ENCODE measurements at places on chromosomes 5 and 9.
A peak's percentile ranks its signal among the peaks of the same experiment; 100 is the strongest.

GRCh38 chr9:10774051-10774450, 161.2 kb upstream of the PTPRD start:
- no peak for DNase-seq
- no peaks in the 10 kb centered on the region for H3K27me3 ChIP-seq
- H3K27ac ChIP-seq: no peak overlapping the region

DNA sequence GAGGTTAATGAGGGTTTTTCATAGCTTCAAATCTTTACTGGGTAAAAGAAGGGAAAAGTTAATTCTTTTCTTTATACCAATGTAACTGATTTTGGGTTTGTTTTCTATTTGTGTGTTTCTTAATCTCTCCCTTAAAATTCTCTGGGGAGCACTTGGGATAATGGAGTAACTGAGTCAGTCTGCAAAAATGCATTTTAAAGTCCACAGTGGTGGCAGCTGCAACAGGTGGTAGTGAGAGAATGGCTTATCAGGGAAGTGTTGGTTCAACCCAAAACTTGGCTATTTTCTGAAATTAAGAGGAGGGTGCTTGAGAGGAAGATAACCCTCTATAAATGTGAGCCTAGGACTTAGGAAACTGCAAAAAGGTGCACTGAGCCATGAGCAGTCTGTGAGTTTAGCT, 39.9 kb upstream of the ASTN2 start:
- H3K4me3 ChIP-seq: no peak overlapping the region
- H3K36me3 ChIP-seq: no peaks in the 10 kb centered on the region
- no peaks in the 10 kb centered on the region for H3K4me1 ChIP-seq
- H3K27ac ChIP-seq: no peak overlapping the region
- no peaks in the 10 kb centered on the region for H3K27me3 ChIP-seq
- no peak for DNase-seq

DNA sequence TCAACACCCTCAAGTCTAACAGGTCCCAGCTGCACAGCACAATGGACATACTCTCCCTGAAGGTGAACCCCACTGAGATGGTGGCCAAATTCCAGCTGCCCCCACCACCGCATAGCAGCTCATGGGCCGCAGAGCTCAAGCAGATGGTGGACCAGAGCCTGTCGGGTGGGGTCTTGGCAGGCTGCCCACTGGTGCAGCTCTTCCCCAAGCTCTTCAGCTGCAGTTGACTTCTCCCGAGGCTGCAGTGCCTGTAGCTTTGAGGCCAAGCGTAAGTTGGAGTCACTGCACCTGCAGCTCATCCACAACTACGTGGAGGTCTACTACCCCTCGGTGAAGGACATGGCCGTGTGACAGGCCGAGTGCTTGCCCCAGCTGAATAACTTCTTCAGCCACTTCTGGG, 56.6 kb upstream of the SPTLC1 start:
- peaks cover 3% of the 10 kb centered on the region for H3K4me1 ChIP-seq
- no peak overlapping the region for H3K27ac ChIP-seq
- H3K4me3 ChIP-seq: no peak overlapping the region
- DNase-seq: no peak

DNA sequence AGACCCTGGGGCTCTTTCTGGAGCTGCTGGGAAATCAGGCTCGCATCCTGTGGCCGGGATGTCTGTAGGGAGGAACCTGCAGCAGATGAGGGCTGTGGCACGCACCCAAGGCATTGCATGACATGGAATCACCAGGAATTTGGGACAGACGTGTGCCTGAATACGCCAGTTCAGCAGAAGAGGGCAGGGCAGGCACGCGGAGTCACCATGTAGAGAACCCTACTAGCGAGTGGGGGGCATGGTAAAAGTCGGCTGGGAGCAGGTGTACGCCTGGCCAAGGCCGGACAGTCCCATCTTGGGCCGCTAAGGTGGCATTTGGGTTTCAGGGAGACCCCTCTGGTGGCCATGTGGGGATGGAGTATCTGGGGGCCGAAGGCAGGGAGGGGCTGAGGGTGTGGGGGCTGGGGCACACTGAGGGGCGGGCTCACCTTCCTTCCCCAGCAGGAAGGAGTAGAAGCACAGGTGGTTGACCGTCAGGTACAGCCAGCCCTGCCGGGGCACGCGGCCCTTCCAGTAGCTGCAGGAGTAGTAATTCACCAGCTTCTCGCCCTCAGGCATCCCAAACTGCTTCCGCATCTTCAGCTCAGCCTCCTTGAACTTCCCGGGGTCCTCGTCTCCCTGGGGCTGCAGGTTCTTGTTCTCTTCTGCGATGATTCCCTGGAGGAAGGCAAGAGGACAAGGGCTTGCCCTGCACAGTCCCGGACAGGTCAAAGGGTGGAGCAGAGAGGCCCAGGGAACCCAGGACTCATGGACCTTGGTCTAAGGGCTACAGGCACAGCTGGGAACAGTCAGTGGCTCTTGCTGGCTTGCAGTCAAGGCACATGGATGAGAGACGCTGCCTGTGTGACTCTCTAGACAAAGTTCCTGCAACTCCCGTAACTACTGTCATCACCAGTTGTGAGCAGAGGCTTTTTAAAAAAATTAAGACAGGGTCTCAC, 13.5 kb downstream of the TBC1D9B start:
- H3K27me3 ChIP-seq: no peaks in the 10 kb centered on the region
- DNase-seq: peak; percentile 53
- no peak overlapping the region for H3K27ac ChIP-seq
- H3K4me1 ChIP-seq: no peaks in the 10 kb centered on the region
- H3K36me3 ChIP-seq: peaks cover 40% of the 10 kb centered on the region

DNA sequence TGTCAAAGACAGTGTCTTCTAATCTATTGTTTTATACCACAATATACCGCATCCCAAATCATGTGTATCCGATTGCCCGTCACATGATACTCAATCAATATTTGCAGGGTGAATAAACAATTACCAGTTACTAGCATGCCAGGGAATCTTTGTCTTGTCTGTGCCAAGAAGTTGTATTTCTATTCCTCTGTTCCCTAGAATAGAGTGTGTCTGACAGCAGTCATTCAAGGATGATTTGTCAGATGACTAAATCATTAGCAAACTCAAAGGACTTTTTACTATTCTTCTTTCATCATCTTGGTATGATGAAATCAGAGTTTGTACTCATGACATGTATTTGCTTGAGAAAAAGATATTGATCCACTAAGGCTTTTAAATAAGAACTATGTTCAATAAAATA, 348.8 kb downstream of the HTR1A start:
- H3K27me3 ChIP-seq: no peaks in the 10 kb centered on the region
- H3K4me3 ChIP-seq: no peak overlapping the region
- H3K27ac ChIP-seq: no peak overlapping the region
- H3K4me1 ChIP-seq: no peaks in the 10 kb centered on the region

DNA sequence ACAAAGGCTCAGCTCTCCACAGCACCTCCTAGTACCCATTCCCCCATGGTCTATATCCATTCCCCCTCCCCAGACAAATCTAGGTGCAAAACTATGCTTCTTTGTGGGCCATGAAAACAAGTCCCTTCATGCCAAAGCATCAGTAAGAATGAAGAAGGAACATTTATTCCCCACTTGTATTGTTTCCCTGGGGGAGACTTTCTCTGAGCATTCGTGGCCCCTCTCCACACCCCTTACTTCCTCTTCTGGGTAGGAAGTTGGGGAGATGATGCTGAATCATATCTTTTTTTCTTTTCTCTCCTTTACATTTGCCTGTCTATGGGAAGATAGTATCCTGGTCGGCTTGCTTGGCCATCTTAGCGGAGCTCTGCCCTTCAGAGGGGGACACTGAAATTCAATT, 246.8 kb downstream of the NSG2 start:
- no peak overlapping the region for H3K4me3 ChIP-seq
- no peaks in the 10 kb centered on the region for H3K4me1 ChIP-seq
- no peaks in the 10 kb centered on the region for H3K36me3 ChIP-seq
- H3K27me3 ChIP-seq: no peaks in the 10 kb centered on the region
- H3K27ac ChIP-seq: no peak overlapping the region

- no peak for DNase-seq
- no peaks in the 10 kb centered on the region for H3K36me3 ChIP-seq
- no peaks in the 10 kb centered on the region for H3K27me3 ChIP-seq
- no peaks in the 10 kb centered on the region for H3K4me1 ChIP-seq
- no peak overlapping the region for H3K27ac ChIP-seq
- H3K4me3 ChIP-seq: no peak overlapping the region
Observed at GRCh38 chr5:95884017-95884325, 61.4 kb upstream of the GLRX start.

GRCh38 chr9:89778100-89779090, 173.6 kb downstream of the GADD45G start:
- peaks cover 16% of the 10 kb centered on the region for H3K4me1 ChIP-seq
- H3K4me3 ChIP-seq: no peak overlapping the region
- DNase-seq: peak; percentile 48
- H3K27me3 ChIP-seq: no peaks in the 10 kb centered on the region
- no peak overlapping the region for H3K27ac ChIP-seq
- no peaks in the 10 kb centered on the region for H3K36me3 ChIP-seq

GRCh38 chr5:78899922-78900362, 85.2 kb downstream of the ARSB start:
- peak; percentile 48 for DNase-seq
- H3K27ac ChIP-seq: no peak overlapping the region
- H3K27me3 ChIP-seq: no peaks in the 10 kb centered on the region

DNA sequence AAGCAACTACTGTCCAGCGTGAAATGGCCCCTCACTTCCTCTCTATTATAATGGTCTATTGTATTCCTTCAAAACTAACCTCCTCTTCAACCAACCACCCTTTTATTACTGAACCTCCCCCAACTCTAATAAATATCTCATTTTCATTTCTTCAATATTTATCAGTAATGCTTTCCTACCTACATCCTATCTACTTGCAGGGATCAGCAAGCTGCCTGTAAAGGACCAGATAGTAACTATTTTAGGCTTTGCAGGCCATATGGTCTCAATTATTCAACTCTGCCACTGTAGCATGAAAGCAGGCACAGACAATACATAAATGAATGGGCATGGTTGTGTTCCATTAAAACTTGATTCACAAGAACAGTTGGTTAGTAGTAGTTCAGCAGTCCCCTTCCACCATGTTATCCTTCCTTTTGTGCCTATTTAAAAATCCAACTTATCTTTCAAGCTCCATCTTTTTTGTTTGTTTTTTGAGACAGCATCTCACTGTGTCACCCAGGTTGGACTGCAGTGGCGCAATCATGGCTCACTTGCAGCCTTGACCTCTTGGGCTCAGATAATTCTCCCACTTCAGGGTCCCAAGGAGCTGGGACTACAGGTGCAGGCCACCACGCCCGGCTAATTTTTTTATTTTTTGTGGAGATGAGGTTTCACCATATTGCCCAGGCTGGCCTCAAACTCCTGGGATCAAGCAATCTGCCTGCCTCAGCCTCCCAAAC, 45.8 kb downstream of the PCDHGC5 start:
- no peaks in the 10 kb centered on the region for H3K4me1 ChIP-seq
- H3K4me3 ChIP-seq: peak overlapping the region; percentile 5
- peaks cover 45% of the 10 kb centered on the region for H3K36me3 ChIP-seq

DNA sequence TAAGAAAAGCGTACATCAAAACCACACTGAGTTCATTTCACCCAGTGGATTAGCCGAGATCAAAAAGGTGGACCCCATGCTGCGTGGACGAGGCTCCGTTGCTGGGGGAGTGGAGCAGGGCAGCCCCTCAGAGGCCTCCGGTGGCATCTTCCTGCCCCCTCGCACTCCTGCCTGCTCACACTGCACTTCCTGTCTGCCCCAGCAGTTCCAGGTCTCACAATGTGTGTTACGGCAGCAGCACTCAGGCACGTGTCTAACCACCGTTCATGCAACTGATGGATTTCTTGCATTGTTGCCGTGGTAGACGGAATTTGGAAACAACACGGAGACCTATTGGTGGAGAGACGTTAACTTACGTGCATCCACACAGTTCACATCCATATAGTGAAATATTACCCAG, 196.6 kb upstream of the OTULINL start:
- H3K27ac ChIP-seq: no peak overlapping the region
- DNase-seq: no peak
- H3K27me3 ChIP-seq: no peaks in the 10 kb centered on the region
- H3K4me3 ChIP-seq: no peak overlapping the region
- no peaks in the 10 kb centered on the region for H3K4me1 ChIP-seq

DNA sequence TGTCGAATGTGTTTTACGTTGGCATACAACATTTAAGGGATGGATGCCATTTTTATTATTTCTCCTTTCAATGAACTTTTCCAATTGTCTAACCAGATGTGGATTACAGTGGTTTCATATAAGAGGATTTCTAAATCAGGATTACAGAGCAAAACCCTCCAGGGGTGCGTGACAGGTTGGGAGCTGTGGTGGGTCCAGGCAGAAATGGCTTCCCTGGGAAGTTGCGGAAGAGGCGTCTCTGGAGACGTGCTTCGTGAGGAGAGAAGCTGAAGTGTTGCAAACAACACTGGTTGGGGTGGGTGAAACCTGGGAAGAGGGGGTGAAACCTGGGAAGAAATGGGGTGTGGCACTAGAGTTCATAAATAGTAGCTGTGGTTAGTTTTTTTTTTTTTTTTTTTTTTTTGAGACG, 4.5 kb upstream of the RPL26L1 start:
- no peak overlapping the region for H3K27ac ChIP-seq
- no peak overlapping the region for H3K4me3 ChIP-seq
- DNase-seq: no peak
- H3K27me3 ChIP-seq: no peaks in the 10 kb centered on the region
- no peaks in the 10 kb centered on the region for H3K36me3 ChIP-seq
- H3K4me1 ChIP-seq: peaks cover 22% of the 10 kb centered on the region

- H3K27me3 ChIP-seq: no peaks in the 10 kb centered on the region
- DNase-seq: no peak
- H3K4me1 ChIP-seq: no peaks in the 10 kb centered on the region
- no peak overlapping the region for H3K4me3 ChIP-seq
Observed at GRCh38 chr5:110338341-110339083, 388.0 kb downstream of the TMEM232 start.

DNA sequence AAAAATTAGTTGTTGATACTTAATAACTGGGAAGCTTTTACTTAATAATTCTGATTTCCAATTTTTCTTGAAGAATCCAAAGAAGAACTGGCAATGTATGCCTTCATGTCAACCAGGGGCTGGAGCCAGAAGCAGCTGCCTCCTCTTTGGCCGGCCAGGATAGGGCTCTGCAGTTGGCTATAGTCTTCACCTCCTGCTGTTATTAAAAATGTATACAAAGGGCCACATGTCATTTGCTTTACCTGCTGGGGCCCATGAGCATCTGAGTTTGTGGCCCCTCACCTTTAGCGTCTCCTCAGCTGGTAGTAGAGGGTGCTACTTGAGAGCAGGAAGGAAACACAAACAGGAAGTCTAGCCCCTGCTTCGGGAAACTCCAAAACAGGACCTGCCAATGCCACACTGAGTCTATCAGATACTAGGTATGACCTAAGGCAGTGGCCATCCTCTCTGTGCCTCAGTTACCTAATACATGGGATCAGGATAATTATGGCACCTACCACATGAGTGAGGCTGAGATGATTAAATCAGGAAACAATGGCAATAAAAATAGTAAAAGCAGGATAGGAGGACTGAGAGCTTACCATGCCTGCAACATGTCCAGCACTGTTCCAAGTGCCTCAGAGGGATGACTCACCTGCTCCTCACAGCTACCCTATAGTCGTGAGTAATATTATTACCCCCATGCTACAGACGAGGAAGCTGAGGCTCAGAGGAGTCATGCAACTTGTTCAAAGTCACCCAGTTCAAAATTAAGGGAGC, 21.3 kb downstream of the CCDC69 start:
- peaks cover 12% of the 10 kb centered on the region for H3K4me1 ChIP-seq
- no peak overlapping the region for H3K4me3 ChIP-seq
- peaks cover 26% of the 10 kb centered on the region for H3K36me3 ChIP-seq
- H3K27me3 ChIP-seq: no peaks in the 10 kb centered on the region
- H3K27ac ChIP-seq: no peak overlapping the region

GRCh38 chr5:171496456-171496855, 77.0 kb downstream of the FGF18 start:
- peaks cover 12% of the 10 kb centered on the region for H3K4me1 ChIP-seq
- no peak overlapping the region for H3K4me3 ChIP-seq
- H3K27ac ChIP-seq: no peak overlapping the region
- H3K27me3 ChIP-seq: no peaks in the 10 kb centered on the region

Measured in upper lobe of left lung (tissue), 6 donors.